ENCODE measurements at places on chromosomes 4 and X.

- DNase-seq = no peak
Observed at GRCh38 chr4:114658776-114659175, 60.2 kb downstream of the UGT8 start.

GRCh38 chr4:169348541-169348940 is 77.8 kb upstream of the SH3RF1 start:
- no peak for DNase-seq

GRCh38 chr4:1315836-1316536 is 26.3 kb downstream of the MAEA start:
- no peak for DNase-seq

GRCh38 chrX:72030431-72030830 is 101.3 kb downstream of the RTL5 start:
- DNase-seq = no peak

DNA sequence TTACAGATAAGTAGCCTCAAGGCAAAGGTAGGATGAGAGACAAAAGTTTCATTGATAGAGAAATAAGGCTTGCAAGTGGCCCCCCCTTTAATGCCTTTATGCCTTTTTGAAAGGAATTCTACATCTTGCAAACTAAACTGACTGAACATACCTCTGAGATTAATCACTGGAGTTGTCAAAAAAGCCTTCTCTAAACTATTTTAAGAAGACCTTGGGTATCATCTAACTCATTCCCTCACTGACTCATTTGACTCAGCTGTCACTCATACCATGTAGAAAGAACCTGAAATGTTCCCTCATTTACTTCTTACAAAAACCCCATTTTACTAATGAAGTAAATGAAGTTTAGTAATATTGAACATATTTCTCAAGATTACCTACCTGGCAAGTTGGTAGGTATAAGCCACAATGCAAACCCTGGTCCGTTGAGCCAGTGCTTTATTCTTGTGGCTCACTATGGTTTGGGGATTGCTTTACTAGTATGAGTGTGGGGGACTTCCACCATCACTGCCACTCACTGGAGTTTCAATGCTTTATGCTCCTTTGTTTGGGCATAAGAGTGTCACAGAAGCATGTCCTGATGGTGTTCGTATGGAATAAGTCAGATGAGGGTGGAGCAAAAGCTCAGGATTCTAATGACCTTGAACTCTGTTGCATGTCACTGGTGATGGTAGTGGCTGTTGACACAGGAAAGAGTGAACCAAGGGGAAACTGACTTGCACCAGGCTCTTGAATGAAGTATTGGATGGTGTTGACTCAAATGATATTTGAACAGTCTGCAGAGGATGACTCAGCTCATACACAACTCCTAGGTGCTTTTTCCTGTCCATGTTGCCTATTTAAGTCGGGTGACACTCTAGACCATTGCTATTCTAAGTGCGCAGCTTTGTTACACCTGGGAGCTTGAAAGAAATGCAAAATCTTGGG is 305.5 kb upstream of the EMCN start:
- DNase-seq = peak; percentile 24

GRCh38 chrX:53357799-53358530 is 64.5 kb downstream of the SMC1A start:
- DNase-seq = no peak

DNA sequence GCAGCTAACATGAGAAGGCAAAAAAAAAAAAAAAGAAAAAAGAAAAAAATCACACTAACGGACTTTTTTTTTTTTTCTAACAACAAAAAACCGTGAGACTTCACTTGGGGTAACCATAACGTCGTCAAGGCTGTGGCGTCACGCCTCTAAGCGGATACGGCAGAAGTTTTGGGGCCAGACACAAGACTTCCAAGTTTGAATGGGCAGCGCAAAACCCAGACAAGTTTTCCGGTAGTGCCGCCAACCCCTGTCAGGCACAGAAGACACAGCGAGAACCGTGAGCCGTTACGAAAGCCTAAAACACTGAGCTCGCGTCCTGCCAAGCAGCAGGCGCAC is 556 bp upstream of the SMARCA5 start:
- DNase-seq = no peak

GRCh38 chr4:114423582-114423981 is 175.0 kb upstream of the UGT8 start:
- DNase-seq = no peak

GRCh38 chr4:74968456-74969164 is 35.7 kb downstream of the PARM1 start:
- no peak for DNase-seq

DNA sequence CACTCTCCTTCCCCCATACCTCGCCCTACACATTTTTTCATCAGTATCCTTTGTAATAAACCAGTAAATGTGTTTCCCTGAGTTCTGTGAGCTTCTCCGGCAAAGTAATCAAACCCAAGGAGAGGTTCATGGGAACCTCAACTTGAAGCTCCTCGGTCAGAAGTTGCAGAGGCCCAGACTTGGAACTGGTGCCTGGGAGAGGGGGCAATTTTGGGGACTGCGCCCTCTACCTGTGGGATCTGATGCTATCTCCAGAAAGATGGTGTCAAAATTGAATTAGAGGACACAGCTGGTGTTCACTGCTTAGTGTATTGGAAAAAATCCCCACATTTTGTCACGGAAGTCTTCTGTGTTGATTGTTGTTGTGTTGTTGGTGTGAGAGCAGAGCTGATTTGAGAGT is 70.6 kb downstream of the ATP11C start:
- no peak for DNase-seq

GRCh38 chrX:115624916-115625315 is 63.9 kb downstream of the PLS3 start:
- no peak for DNase-seq

- no peak for DNase-seq
Observed at GRCh38 chr4:136687118-136687517, 845.2 kb downstream of the PCDH18 start.

- no peak for DNase-seq
Observed at GRCh38 chrX:18288716-18289115, 65.8 kb downstream of the SCML2 start.

DNA sequence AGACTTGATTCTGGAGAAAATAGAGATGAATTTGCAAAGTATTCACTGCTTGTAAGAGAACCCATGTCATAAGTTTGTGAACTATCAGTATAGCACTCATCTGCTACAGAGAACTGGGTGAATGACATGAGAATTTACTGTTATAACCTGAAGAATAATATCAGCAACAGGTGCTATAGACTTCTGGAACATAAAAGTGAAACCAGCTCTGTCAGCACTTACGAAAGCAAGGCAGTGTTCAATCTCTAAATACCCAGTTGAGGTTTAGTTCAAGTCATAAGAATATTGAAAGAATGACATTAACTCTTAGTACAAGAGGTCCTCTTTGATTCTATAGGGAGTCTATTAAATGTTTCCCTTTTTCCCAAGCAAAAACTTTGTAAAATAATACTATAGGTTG is 232.9 kb upstream of the ANKRD50 start:
- no peak for DNase-seq

- DNase-seq = no peak
Observed at GRCh38 chr4:182925855-182926254, 8.7 kb upstream of the DCTD start.

DNA sequence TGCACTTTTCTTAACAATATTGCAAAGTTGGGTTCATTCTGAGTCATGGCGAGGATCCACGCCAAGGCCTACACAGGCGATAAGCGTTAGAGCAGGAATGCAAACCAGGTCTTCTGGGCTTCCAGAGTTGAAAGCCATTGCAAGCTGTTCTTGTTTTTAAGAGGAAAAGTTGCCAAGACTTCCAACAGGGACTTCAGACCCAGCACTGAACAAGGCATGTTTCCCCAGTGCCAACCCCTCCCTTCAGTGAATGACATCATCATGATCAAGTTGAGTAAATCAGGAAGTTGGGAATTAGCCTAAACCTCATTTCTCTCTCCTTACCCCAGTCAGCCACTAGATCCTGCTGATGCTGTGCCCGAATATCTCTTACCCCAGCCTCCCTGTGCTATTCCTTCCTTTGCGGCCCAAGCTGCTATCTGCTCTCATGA is 355.1 kb downstream of the HS3ST1 start:
- no peak for DNase-seq

DNA sequence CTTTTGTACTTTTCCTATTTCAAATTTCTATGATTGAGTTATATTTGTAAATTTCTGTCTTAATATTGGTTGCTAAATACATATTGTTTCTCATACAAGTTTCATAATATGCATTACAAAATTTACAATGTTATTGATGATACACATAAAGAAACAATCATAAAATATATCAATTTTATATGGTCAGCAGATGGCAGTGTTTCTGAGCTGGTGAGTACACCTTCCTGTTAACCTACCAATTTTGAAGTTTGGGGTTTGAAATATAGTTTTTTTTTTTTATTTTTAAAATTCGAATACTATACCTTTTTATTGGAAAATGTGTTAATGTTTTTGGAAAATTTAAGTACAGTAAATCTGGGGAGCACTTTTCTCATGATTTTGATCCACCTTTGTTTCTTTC is 1953.1 kb upstream of the ADGRL3 start:
- peak; percentile 14 for DNase-seq

DNA sequence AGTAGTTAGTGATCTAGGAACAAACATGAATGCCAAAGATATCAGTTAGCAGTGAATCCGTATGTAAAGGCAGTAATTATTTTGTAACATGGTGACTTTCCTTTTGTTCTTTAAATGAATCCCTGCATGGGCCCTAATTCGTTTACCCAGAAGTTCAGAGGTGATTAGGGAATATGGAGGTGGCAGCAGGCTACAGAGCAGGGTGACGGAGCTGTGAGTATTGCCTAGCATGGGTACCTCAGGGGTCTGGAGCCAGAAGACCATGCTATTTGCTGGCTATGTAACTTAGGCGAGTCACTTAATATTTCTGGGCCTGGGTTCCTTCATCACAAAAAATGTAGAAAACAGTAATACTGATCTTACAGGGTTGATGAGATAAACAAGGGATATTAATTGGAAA is 184.9 kb downstream of the ENOX2 start:
- no peak for DNase-seq

GRCh38 chr4:131499141-131499873 is 1649.8 kb upstream of the PCDH10 start:
- DNase-seq = no peak

DNA sequence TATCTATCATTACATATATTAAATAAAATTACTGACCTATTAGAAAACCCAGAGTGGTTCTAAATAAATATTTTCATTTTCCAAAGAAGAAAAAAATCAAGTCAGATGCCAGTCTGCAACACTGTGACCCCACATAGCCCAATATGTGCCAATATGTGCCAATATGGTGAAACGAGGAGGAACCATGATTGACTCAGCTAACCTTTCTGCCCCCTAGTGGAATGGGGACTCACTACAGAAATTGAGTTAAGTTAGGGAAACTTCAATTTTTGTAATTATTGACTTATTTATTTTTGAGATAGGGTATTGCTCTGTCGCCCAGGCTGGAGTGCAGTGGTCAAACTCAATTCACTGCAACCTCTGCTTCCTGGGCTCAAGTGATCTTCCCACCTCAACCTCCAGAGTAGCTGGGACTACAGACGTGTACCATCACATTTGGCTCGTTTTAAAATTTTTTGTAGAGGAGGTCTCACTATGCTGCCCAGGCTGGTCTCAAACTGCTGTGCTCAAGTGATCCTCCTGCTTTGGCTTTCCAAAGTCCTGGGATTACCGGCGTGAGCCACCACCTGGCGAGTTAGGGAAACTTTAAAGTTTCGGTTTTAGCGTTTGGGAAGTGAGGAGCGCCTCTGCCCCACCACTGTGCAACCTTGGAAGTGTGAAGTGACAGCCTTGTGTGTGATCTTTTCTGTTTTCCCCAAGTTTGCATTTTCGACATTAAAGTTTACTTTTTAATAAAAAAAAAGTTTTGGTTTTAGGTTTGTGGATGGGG is 116.8 kb upstream of the SHISA3 start:
- DNase-seq = peak; percentile 5

- DNase-seq = no peak
Observed at GRCh38 chr4:10731690-10732089, 47.1 kb upstream of the CLNK start.

DNA sequence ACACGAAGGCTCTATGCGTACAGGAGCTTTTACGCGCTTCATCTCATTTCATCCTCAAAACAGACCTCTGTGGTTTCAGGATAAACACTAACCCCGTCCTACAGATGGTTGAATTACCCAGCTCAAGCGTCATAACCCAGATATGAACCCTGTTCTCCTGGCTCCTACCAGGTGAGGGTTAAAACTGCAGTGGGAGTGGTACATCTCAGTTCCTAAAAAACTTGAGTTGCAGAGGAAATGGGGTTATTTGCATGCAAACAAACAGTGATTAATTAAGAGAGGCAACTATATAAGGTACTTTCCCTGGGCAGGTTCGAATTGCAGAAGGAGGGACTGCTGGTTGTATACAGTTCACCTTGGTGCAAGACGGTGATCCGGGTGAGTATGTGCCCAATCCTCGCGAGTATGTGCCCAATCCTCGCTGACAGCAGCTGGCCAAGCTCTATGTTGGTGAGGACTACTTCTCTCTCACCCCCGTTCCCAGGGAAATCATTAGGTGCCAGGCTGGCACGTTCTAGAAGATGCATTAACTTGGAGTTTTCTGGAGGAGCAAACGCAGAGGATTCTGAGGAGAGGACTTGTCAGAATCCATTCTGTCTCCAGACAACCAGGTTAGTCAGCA is 72.6 kb downstream of the FHDC1 start:
- no peak for DNase-seq

- DNase-seq = no peak
Observed at GRCh38 chr4:173415885-173416653, 17.2 kb upstream of the SCRG1 start.

DNA sequence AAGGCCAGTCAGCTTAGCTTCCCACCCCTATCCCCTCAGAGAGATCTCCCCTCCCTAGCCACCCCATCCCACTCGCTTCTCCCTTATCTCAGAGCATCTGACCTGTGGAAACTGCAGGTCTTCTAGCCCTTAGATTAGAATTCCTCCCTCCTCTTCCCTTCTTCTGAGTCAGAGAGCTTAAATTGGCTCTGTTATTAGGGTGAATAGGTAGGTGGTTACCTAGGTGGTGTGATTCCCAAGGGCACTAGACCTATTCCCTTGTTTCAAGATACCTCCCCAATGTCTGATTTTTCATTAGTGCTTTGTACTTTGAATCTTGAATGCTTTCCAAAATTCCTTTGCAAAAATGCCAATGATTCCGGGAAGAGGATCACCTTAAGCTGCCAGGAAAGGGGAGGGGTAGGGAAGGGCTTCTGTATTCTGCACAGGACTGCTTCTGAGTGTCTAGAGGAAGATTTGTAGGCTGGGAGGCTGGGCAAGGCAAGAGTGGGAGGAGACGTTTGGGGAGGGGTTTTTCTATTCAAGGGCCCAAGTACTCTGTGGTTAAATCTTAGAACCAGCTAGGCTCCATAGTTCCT is 24.5 kb upstream of the MSN start:
- DNase-seq = no peak

- DNase-seq = no peak
Observed at GRCh38 chr4:14867847-14868246, 134.4 kb upstream of the CPEB2 start.
